ENCODE measurements at places on chromosomes 2 and 18.

DNA sequence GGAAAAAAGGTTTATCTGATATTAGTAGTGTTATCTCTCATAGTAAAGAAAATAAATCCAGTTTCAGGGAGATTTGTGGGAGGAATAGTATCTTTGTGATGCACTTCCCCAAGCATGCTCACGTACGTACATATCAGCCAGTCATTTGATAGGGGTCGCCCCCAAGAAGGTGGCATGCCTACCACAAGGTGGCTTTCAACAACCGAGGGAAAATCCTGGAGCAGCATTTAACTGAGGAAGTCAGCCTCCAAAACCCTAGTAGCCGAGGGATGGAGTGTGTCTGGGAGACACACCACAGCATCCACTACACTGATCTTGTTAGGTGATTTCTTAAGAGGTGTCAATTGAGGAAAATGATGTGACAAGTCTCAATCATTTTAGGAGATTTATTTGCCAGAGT lies 623.9 kb downstream of the NYAP2 start:
- no peak for DNase-seq

DNA sequence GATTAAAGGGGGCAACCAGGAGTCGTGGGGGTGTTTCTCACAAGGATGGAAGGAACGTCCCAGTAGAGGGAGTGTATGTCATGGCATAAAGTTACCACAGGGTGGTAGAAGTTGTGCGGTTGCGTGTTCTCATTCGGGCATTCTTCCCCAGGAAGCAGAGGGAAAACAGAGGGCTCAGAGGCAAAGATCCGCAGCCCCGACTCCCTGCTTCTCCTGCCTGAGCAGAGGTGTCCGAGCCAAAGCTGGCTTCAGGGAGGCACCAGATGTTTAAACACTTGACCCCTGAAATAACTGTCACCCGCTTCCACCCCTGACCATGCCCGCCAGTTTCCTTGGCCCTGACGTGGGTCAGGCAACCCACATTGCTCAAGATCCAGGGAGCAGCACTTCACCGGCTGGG lies 83.7 kb downstream of the EN1 start:
- no peak for DNase-seq

- no peak for DNase-seq
These were observed 684.6 kb upstream of the FANCL start for GRCh38 chr2:58925676-58926081.

- DNase-seq, result no peak
These were observed 24.5 kb downstream of the KCNF1 start for GRCh38 chr2:10935953-10936942.

- DNase-seq, result no peak
These were observed 97.2 kb upstream of the GPR45 start for GRCh38 chr2:105144152-105144940.

- no peak for DNase-seq
These were observed 22.0 kb downstream of the KATNAL2 start for GRCh38 chr18:46939337-46939963.

- DNase-seq, result no peak
These were observed 395.6 kb upstream of the HS6ST1 start for GRCh38 chr2:128714285-128714684.

- no peak for DNase-seq
These were observed 261.5 kb downstream of the MYCN start for GRCh38 chr2:16201848-16202247.

GRCh38 chr2:180955101-180955500 lies 25.3 kb upstream of the UBE2E3 start:
- DNase-seq, result no peak

DNA sequence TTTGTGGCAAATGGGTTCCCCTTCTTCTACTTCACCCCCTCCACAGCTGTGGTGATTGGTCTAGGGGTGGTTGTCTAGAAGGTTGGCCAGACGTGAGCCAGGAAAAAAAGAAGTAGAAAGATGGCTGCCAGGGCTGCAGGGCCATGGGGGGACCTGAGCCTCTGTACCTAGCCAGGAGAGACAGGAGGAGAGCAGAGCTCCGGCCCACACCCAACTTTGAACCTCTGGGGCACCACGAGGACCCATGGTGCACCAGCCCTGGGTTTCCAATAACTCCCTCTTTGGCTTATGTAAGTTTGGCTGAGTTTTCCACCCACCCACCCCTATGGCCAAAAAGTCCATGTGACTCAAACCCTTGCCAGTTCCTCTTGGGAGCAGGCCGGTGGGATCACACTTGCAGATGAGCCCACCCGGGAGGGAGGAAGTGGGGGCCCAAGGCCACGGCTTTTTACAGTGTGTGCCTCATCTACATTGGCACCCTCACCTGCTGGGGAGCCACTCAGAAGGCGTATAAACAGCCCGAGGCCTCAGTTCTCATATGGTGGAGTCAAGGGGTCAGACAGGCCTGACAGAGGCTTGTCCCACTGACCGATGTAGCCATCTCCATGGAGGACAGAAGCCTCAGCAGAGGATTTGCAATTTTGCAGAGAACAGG lies 293.1 kb upstream of the HDAC4 start:
- DNase-seq, result no peak

GRCh38 chr18:8501044-8501443 lies 108.2 kb upstream of the RAB12 start:
- no peak for DNase-seq

- DNase-seq, result no peak
These were observed 68.2 kb upstream of the STON1 start for GRCh38 chr2:48461721-48462120.

- no peak for DNase-seq
These were observed 3.8 kb downstream of the COL4A4 start for GRCh38 chr2:227160164-227160563.

DNA sequence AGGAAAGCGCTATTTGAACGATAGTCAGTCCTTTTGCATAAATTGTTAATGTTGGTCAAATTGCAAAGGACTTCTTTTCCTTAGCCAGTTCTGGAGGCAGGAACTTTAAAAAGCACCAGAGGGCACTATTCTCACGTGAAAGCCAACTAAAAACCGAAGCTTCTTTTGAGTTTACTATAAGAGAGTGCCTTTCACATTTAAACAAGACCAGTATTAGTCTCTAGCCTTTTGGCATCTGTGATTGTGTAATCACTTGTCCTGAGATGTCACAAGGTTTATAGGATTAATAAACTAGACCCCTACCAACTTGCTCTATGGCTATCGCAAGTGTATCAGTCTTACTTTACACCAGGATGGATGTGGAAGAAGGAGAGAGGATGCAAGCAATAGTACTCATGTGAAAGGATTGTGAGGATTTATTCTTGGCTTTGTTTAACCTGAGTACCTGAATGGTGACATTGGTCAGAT lies 14.4 kb upstream of the STAT4 start:
- no peak for DNase-seq

DNA sequence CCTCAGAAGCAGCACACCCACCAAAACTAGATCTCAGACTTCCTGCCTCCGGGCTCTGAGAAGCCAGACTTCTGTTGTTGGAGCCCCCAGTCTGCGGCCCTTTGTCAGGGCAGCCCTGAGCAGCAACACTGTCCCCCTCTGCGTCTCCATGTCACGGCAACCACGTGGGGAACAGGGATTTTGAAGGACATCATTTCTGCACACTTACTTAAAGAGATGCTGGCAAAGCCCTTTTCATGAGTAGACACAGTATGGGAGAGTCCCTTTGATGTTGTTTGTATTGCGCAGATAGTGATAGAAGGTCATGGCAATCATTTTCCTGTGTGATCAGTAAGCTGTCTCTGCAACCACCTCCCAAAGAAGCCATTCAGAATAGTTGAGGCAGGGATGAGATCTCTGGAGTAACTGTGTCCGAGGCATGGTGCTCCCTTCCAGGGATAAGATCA lies 69.1 kb upstream of the ID2 start:
- DNase-seq, result no peak

GRCh38 chr2:2046497-2046896 lies 284.6 kb downstream of the MYT1L start:
- no peak for DNase-seq

GRCh38 chr18:51811883-51812282 lies 528.1 kb upstream of the DCC start:
- DNase-seq, result no peak

DNA sequence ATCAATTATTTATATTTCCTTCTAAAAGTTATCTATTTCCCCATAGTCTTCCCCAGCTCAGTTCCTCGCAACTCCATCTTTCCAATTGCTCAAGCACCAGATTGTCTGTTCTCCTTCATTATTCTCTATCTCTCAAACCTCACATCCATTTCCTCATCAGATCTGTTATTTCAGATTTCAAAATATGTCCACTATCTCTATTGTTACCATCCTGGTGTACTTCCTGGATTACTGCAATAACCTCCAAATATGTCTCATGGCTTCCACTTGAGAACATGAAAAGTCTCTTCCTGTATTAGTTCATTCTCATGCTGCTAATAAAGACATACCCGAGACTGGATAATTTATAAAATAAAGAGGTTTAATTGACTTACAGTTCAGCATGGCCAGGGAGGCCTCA lies 641.7 kb upstream of the ZEB2 start:
- DNase-seq, result no peak

DNA sequence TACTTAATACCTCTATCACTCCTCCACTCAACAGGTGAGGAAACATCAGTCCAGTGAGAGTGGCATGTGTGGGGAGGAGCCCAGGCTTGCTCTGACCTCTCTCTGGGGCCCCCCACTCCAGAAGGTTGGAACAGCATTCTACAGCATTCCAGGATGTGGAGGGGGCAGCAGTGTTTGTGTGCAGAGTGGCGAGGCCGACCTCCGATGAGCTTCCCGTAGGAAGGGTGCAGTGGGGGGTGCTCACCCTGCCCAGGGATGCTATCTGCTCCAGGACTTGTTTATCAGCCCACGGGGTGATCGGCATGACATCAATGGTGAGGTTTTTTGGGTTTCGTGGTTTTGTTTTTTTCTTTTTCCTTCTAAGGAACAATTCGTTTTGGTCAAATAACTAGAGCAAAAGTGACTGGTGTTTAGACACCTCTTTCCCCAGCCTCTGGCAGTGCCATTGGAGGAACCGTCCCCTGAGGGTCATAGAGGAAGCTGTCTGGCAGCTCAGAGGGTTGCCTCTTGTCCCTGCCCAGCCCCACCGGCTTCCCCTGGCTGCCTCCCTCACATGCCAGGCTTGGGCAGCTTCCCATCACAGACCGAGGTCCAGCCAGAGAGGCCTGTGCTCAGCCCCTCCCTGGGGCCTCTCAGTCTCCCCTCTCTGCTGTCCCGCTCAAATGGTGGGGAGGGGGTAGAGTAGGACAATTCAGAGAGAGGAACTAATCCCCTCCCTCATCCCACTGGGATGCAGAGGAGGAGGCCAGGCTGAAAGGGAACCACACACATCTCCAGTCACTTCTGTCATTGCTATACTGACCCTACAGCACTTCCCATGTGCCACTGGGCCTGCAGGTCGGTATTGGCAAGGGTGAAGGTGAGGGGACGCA lies 96.5 kb downstream of the ZFP36L2 start:
- DNase-seq, result no peak

DNA sequence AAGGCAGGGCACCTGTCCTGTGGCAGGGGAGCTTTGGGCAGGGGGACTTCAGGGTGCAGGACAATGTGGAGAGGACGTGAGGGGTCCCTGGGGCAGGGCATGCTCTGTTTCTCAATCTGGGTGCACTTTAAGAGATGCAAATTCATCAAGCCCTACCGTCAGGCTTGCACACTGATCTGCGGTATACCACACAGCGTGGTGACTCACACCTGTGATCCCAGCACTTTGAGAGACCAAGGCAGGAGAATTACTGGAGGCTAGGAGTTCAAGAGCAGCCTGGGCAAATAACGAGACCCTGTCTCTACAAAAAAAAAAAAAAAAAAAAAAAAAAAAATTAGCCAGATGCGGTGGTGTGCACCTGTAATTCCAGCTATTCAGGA lies 10.2 kb upstream of the GPC1 start:
- DNase-seq, result no peak

- DNase-seq, result no peak
These were observed 235.2 kb upstream of the THSD7B start for GRCh38 chr2:136530146-136530545.

- DNase-seq, result no peak
These were observed 43.0 kb downstream of the FIGN start for GRCh38 chr2:163692611-163693482.

DNA sequence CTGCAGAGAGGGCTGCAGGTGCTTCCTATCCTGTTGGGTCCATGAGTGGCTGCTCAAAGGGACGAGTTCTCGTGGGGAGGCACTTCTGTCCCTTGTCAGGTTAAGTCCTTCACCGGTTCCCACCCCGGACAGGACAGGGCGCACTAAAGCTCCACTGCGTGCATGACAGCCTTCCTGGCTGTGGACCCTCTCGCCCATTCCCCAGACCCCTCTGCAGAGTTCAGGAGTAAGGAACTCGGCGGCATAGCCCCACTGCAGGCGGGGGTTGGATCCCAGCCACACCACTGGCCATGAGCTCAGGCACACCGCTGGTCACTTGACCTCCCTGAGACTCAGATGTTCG lies 147.5 kb upstream of the ID2 start:
- DNase-seq, result no peak

DNA sequence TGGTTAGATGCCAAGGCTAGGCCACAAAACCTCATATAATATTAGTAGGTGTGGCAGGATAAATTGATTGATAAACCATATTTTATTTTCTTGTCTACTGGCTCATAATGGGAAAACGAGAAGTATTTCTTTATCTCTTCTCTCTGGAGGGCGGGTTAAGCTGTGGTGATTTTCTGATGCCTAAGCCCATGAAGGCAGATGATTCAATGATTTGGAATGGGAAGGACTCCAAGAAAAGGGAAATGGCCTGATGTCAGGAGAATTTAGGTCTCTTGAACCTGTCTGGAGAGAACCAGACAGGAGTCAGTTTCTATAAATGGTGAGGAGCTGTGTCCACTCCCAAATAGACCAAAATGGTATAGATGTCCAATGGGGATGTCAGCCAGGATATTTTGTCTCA lies 18.7 kb upstream of the MAP4K3 start:
- no peak for DNase-seq

GRCh38 chr18:56326336-56327072 lies 311.9 kb downstream of the TXNL1 start:
- DNase-seq, result no peak

- no peak for DNase-seq
These were observed 154.5 kb downstream of the MGAT5 start for GRCh38 chr2:134408386-134408785.

DNA sequence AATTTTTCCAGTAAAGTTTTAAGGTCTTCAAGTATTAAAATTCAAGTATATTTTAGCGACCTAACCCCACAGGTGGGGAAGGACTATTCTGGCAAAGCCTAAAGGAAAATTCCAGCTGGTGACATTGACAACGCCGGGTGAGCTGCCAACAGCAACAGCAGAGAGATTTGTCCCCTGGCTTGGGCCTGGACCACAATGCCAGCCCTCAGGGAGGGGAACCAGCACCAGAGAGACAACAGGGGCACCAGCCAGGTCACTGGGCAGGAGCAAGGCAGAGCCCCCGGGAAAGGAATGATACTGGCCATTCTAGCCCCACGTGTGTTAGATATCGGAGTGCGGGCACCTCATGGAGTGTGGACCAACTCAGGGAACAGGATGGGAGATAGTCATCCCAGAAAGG lies 95.7 kb downstream of the ARMC9 start:
- no peak for DNase-seq

GRCh38 chr18:55838841-55839240 lies 250.8 kb upstream of the TCF4 start:
- no peak for DNase-seq

Measured in activated naive CD8-positive, alpha-beta T cell treated with anti-CD3 and anti-CD28 coated beads, Interleukin-2, amount 50 U/mL, for 24 hours (primary cell).